ENCODE measurements at places on chromosomes 5 and 9.

- DNase-seq: no peak
Measured at GRCh38 chr9:133793471-133793870, 55.3 kb upstream of the SARDH start.

DNA sequence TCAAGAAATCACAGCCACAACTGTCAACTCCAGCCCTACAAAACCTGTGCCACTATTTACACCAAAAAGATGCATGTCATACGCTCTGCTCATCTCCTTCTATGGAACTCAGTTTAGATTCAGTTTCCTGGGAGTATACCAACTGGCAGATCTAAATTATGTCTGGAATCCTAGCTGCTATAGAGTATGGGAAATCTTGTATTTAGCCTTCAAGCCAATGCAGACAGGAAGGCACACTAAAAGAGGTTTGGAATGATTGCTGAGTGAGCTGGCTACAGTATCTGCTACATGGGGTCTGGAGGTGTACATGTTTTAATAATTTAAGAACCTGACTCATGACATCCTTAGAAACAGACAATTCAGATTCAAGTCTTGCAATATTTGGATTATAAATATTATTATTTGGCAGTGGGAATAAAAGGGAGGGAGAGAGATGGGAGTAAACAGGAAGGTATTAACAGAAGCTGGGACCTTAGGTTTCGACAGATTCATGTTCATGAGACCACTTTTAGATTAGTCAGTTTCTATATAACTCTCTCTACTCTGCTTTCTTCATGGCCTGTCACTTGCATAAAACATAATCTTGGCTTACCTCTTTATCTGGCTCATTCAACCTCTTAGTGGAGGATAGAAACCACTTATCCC lies 178.8 kb upstream of the HAPLN1 start:
- DNase-seq: no peak

DNA sequence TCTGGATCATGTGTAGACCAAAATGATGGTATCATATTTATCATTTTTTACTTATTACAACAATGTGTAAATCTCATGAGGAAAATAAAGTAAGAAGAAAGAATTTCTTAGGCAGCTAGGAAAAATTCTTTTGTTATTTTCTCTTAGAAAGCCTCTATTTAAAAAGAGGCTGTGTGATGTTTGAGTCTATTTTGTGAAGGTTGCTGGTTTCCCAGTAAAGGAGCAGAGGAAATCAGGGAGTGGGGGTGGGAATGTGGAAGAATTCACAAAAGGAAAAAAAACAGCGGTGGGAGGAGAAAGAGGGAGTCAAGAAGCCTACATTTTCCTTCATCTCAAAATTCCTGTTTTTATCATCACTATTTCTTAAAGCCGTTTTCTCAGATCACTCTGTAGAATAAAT lies 20.1 kb downstream of the PTCH1 start:
- DNase-seq: no peak

DNA sequence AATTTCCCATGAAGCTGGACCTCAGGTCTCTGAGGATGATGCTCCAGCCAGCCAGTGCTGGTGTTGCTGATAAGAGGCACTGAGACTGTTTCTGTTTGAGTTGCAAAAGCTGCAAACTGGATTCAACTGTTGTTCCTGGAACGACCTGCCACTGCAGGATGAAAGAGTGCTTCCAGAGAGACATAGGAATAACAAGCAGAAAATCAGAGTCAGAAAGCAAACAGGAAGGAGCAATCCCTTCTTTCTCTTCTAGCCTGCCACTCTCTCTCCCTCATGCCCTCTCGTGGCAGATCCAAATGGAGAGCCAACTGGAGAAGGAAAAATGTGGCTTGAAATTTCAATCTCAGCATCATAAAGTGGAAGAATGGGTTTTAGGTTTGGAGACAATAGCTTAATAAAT lies 110.4 kb downstream of the STARD4 start:
- no peak for DNase-seq

DNA sequence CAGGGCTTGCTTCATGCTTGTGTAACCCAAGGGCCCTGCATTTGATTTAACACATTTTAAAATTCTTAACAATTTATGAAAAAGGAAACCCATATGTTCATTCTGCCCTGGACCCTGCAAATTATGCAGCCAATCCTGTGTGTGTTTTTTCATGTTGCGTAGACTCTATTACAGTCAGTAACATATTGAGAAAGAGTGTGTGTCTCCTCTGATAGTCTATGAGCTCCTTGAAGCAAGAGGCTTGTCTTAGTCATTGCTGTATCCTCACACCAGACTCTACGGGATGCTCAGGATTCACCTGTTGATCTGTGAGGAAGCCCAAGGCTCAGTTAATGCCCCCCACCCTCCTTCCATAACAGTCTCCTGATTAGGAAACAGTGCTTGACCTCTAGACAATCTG lies 177.3 kb upstream of the DMAC1 start:
- no peak for DNase-seq

DNA sequence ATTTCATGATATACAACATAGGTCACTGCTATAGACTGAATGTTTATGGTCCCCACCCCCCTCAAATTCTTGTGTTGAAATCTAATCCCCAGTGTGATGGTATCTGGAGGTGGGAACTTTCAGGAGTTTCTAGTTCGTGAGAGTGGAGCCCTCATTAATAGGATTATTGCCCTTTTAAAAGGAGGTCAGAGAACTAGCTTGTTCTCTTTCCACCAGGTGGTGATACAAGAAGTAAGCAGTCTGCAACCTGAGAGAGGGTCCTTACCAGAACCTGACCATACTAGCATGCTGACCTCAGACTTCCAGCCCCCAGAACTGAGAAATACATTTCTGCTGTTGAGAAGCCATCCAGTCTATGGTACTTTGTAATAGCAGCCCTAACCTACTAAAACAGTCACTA lies 33.3 kb downstream of the TMEM161B start:
- DNase-seq: no peak

DNA sequence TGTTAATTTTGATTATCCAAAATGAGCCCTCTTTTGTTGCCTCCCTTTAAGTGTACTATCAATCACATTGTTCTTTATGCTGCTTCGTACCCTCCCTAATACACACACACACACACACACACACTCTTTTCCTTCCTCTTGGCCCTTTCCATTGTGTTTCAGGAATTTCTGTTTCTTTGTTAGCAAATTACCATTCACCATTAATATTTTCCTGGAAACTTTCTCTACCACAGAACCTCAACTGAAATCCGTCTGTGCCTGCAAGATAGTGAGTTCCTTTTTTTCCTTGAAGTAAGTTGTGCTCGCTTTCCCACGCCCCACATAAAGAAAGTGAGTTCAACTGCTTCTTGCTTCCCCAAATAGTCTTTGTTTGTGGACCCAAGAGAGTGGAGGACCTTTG lies 61.8 kb downstream of the SMIM15 start:
- no peak for DNase-seq

DNA sequence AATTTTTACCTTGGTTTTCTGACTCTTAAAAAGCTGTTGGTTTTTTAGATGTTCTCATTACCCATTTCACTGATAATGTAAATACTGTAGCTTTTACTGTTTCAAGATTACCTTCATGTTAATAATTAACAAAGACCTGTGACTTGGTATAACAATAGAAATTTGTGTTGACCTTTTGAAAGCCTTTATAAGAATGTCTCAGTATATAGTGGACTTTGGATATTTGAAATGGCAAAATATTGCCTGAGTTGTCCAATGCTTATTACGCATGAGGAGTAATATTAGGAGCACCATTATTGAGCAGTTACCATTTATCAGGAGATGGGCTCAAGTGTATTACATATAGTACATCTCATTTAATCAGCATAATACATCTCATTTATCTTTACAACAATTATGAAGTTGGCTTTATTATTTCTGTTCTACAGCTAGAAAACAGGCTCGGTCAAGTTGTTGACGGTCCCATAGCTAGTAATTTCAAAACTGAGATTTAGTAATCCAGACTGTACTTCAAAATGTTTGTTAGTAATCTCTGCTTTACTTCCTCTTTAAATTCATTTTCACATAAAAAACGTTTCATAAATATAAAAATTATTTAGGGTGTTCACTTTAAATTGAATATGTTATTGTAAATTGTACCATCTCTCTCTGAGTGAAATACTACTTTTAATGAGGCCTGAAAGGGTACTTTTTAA lies 50.7 kb upstream of the FKTN start:
- DNase-seq: no peak

- no peak for DNase-seq
Measured at GRCh38 chr5:96173366-96173765, 211.7 kb upstream of the ELL2 start.
